Muscle of back (tissue), 13 donors: ENCODE measurements at places on chromosomes 6 and 20. TPM values are rescaled to one million over a fixed set of nuclear protein-coding genes. Genes with fewer than 3 reads are reported as not detected.

Gene ADGB
- not detected for polyA plus RNA-seq

Gene MYL9
- 656 TPM for polyA plus RNA-seq

Gene HLA-DRA
- polyA plus RNA-seq = 16.9 TPM

Gene AVP
- not detected for polyA plus RNA-seq

Gene IFNGR1
- 51.4 TPM for polyA plus RNA-seq

Gene LY86
- polyA plus RNA-seq = 2.6 TPM

Gene ZSCAN16
- 3.8 TPM for polyA plus RNA-seq

Gene IL20RA
- 23.1 TPM for polyA plus RNA-seq

- no peak for DNase-seq
Observed at GRCh38 chr6:10854922-10855632, 16.7 kb upstream of the MAK start.

DNA sequence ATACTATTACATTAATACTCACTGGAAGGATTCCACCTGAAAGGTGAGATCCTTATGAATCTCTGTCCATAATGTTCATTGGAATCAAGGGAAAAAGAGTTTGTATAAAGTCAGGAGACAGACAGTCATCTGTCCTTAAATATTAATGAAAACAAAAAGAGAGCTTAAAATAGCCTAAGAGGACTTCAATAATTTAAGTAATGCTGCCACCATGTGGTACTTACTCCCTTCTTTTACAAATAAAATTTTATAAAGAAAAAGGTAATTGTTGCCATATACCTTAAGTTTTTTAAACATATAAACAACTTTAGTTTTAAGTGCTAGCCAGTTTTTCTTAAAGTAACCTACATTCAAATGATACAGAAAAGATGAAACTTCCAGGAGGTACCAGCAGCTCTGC lies 5.1 kb downstream of the BLOC1S5 start:
- DNase-seq = peak; percentile 41

GRCh38 chr6:25735261-25735660 lies 19.3 kb upstream of the SLC17A4 start:
- no peak for DNase-seq

- no peak for DNase-seq
Observed at GRCh38 chr6:115782612-115783011, 278.1 kb downstream of the FRK start.

GRCh38 chr6:2429460-2429859 lies 184.1 kb upstream of the GMDS start:
- DNase-seq = no peak

GRCh38 chr6:132199343-132199742 lies 201.9 kb downstream of the MOXD1 start:
- DNase-seq = peak; percentile 79

DNA sequence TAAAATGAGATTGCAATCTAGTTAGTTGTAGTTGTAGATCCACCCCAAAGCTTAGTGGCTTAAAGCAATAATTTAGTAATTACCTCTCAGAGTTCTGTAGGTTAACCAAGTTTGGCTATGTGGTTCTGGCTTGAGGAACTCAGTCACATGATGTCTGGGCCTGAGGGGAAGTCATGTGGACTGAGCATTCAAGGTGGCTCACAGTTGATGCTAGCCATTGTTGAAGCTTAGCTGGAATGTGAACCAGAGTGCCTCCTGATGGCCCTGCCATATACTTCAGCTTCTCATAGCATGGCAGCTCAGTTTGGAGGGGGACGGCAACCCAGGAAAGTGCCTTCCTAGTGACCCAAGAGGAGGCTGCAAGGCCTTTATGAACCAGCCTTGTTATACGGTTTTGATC lies 263.2 kb upstream of the RNF217 start:
- DNase-seq = no peak

GRCh38 chr6:137737836-137738596 lies 129.0 kb upstream of the TNFAIP3 start:
- DNase-seq = peak; percentile 20

DNA sequence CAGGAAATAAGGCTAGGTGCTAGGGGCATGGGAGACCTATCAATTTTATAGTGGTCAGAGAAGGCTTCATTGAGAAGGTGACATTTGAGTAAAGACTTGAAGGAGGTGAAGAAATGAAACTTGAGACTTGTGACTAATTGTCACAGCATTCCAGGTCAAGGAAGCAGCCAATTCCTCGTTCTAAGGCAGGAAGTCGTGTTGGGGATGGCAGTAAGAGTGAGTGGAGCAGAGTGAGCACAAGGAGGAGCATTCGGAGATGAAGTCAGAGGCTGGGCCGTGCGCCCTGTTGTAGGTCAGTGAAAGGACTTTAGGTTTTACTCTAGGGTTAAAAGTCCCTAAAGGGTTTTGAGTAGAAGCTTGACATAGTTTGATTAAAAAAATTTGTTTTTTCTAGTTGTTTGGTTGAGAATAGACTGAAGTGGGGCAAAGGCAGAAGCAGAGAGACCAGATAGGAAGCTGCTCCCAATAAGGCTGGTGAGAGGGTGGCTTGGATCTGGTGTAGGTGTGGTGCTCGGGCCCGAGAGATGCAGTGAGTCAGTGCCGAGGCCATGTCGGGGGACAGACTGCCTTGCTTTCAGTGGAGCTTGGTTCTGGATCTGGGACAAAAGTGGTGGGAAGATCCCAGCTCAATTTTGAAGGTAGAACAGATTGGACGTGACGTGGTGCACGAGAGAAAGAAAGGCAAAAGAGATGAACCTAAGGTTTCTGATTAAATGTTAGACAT lies 2.6 kb upstream of the RSPH3 start:
- no peak for DNase-seq

- no peak for DNase-seq
Observed at GRCh38 chr6:47403801-47404200, 73.8 kb upstream of the CD2AP start.

- no peak for DNase-seq
Observed at GRCh38 chr20:10939331-10939941, 265.6 kb upstream of the JAG1 start.

- no peak for DNase-seq
Observed at GRCh38 chr6:24916496-24916895, 19.3 kb downstream of the RIPOR2 start.

DNA sequence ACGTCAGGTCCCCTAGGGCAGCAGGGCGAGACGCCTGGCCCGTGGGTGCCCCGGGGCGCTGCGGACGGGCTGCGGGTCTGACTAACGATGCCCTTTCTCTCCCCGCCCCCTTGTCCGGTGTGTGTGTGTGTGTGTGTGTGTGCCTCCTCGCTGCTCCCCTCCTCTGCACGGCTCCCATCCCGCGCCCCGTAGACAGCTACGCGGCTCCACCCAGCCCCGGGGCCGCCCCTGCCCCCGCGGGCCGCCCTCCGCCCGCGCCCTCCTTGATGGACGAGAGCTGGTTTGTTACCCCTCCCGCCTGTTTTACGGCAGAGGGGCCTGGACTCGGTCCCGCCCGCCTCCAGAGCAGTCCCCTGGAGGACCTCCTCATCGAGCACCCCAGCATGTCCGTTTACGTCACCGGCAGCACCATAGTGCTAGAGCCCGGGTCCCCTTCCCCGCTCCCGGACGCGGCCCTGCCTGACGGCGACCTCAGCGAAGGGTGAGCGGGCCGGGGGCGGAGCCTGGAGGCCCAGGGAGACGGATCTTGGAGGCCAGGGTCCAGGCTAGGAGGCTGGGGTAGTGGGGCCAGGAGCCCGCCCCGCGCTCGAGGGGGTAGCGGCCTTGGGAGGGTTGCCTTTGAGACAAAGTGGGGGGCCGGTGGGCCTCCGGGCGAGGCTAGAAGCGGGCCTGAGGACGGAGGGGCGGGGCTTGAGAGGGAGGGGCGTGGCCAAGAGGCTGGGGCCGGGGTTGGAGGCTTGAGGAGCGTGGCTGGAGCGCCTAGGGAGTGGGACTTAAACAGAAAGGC lies 5.1 kb downstream of the TP53INP2 start:
- DNase-seq = peak; percentile 80

- no peak for DNase-seq
Observed at GRCh38 chr6:152993431-152993830, 9.1 kb downstream of the MTRF1L start.

- DNase-seq = no peak
Observed at GRCh38 chr6:157631838-157632614, 191.0 kb upstream of the SNX9 start.

GRCh38 chr20:8020314-8021079 lies 936 bp upstream of the TMX4 start:
- no peak for DNase-seq

GRCh38 chr6:153392156-153392555 lies 261.1 kb upstream of the RGS17 start:
- DNase-seq = no peak

DNA sequence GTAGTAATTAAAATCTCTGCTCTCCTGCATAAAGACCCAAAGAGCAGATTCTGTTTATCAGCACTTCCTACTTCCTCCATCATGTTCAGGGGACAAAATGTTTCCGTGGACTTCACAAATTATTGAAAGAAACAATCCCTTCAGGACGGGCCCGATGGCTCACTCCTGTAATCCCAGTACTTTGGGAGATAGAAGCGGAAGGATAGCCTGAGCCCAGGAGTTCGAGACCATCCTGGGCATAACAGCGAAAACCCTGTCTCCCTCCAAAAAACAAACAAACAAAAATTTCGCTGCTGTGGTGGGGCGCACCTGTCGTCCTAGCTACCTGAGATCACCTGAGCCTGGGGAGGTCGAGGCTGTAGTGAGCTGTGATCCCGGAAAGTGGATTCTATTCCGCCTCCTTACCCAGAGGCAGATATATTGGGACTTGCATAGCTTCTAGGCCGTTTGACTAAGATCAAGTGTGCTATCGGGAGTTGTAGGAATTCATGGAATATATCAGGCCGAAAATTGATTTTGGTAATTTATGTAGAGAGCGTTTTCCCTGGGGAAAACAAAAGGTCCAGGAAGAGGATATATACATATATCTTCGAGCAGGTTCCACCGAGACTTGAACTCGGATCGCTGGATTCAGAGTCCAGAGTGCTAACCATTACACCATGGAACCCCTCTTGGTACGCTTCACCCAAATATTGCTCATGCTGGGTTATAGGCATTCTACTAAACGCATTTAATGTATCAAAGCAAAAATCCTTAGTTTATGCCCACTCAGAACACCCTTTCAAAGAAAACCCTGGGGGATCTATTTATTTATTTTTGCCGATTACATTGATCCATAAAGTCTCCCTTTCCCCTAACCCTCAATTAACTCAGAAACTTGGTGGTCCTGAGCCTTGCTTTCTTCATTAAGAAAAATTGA lies 74.5 kb upstream of the ZNF184 start:
- peak; percentile 38 for DNase-seq
